ENCODE measurements at places on chromosomes 12 and 14.

GRCh38 chr12:561908-562593 lies 101.2 kb downstream of the NINJ2 start:
- DNase-seq, result no peak

DNA sequence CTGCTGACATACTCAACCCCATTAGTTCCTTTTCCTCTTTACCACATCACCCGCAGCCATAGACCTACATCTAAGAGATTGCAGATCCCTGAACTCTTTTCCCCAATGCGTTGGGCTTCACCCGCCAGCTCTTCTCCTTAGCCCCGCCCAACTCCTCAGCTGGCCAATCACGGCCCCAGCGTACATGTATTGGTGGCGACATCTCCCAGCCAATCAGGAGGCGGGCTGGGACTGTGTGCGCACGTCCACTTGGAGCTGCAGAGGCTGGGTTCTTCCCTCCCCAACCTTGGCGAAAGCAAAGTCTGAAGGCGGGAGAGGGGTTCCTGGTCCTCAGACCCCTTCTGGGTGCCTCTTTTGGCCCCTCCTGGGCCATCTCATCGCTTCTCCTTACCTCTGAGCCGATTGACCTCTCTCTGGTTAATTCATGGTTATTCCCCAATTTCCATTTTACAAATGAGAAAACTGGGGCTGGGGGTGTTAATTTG lies 11.0 kb downstream of the PDE1B start:
- no peak for DNase-seq

DNA sequence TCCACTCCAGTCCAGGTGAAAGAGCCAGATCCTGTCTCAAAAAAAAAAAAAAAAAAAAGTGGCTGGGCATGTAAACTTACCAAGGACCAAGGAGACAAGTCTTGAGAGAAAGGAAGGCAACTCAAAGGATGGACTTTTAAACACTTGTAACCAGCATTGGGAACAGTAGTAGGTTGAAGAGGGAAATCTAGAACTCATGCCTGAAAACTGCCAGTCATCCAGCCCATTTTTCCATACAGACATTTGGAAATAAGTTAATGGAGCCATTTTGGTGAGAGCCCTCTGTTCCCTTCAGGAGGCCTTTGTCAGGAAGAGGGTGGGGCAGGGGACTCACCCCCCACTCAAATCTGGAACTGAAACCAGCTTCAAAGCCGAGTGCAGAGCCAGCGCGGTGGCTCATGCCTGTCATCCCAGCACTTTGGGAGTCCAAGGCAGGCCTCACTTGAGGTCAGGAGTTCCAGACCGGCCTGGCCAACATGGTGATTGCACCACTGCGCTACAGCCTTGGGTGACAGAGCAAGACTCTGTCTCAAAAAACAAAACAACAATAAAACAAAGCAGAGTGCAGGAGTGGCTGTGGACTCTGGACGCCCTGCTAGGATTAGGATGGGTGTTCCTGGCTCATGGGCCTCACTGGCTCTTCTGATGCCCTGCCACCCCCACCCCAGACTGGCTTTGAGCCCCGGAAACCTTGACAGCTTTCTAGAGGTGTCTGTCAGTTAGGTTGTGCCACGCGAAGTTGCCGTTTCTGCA lies 1.6 kb upstream of the MLXIP start:
- DNase-seq, result no peak

DNA sequence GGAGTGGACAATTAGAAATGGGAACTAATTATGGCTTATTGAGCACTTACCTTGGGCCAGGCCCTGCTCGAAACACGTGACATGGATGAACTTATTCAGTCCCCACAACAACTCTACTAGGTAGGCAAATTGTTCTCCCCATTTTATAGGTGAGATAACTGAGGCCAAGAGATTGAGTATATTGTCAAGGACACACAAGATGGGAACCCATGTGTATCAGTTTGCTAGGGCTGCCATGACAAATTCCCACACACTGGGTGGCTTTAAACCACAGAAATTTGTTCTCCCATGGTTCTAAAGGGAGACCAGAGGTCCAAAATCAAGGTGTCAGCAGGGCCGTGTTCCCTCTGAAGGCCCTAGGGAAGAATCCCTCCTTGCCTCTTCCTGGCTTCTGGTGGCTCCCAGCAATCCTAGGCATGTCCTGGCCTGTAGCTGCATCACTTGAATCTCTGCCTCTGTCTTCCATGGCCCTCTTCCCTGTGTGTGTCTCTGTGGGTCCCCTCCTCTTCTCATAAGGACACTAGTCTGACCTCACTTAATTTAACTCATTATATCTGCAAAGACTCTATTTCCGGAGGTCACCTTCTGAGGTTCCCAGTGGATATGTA lies 128.8 kb downstream of the CHST11 start:
- DNase-seq, result no peak

- DNase-seq, result no peak
These were observed 32.5 kb upstream of the EVL start for GRCh38 chr14:100032738-100033137.

DNA sequence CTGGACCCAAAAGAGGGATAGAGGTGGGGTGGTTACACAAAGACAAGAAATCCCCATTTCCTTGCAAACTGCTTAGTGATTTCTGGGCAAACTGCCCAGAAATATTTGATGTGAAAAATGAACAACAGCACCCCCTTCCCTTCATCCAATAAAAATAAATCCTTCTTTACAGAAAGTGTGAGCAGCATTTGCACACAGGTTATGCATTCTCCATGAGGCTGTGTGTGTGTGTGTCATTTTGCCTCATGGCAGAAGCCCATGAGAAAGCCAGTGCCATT lies 17.2 kb upstream of the NRXN3 start:
- DNase-seq, result no peak

GRCh38 chr14:95518045-95518751 lies 1.7 kb upstream of the SYNE3 start:
- no peak for DNase-seq

GRCh38 chr12:288687-289086 lies 26.1 kb upstream of the SLC6A13 start:
- DNase-seq, result no peak

DNA sequence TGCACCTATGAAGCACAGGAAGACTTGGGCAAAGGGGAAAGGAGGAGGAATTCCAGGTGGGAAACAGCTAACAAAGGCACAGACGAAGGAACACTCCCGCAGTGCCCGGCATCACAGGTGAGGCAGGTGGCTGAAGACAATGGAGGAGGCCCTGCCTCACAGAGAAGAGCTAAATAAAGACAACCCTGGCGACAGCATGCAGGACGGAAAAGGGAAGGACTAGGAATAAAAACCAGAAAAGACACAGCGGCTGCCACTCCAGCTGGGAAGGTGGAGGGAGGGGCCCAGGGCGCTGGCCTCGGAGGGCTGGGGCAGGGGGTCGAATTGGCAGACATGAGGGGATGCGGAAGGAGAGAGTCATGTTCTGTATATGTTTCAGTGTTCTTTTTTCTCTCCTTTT lies 43.0 kb upstream of the ANO2 start:
- no peak for DNase-seq

GRCh38 chr12:19129486-19130223 lies at the start of gene PLEKHA5:
Gene PLEKHA5, plus strand, starts transcription at chr12:19129733. Its CDS starts 67 bp downstream, at chr12:19129800.
- no peak for DNase-seq

DNA sequence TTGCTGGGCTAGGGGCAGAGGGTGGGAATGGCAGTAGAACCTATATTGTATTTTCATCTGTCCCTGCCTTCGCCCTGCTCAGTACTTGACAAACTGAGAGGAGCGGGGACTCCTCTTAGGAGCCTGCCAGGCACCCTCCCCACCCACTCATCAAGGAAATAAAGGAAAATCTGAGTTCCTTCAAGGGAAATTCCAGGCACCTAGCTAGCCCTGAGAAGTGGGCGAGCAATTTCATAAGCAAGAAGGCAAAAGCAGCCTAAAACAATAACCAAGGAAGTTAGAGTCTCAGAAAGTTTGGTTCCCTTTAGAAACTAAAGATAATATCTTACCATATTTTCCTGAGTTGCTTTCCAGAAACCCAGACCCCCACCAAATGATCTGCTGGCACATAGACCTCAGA lies 10.6 kb upstream of the PLEKHD1 start:
- no peak for DNase-seq

DNA sequence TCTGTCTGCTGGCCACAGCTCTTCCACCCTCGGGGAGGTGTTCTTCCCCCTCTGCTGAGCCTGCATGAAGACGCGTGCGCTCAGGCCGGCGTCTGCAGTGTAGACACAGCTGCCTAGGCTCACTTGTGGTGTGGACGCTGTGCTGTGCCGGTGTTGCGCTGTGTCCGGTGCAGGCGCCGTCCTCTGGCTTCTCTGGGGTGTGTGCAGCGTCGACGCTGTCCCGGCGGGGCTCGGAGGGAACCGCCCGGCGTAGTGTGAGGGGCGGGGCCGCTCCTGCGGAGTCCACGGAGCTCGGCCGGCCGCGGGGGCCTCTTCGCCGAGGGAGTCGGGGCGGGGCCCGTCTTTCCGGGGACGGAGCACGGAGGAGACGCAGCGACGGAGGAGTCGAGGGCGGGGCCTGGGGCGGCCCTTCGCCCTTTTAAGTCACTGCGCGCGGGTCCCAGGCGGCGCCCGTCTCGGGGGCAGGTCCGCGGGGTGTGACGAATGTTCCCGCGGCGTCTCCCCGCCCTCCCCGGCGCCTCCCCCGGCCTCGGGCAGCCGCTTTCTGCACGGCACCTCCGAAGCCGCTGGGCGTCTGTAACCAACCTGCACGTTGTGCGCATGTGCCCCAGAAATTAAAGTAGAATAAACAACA lies 45.2 kb downstream of the NOC4L start:
- DNase-seq, result peak; percentile 55

All from NCI-H1048 (cell line).